ENCODE measurements at places on chromosomes 4 and X.

GRCh38 chrX:18793601-18794089 lies 86.2 kb downstream of the PPEF1 start:
- DNase-seq, result no peak

- no peak for DNase-seq
Observed at GRCh38 chr4:155402941-155403340, 26.2 kb upstream of the MAP9 start.

DNA sequence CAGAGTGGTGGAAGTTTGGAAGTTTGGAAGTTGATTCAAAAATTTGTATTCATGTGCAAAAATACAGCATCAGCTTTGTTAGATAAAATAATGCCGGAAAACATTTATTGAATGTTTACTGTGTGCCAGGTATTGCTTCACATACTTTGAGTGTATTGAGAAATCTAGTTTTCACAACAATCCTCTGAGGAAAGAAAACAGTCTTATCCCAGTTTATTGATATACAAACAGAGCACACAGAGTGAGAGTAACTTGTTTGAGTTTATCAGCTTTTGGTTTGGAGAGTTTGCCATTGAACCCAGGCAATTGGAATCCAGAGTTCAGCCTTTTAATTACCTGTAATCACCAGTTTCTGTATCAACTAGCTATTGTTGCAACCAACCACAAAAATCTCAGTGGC lies 127.2 kb upstream of the RPS6KA3 start:
- no peak for DNase-seq

DNA sequence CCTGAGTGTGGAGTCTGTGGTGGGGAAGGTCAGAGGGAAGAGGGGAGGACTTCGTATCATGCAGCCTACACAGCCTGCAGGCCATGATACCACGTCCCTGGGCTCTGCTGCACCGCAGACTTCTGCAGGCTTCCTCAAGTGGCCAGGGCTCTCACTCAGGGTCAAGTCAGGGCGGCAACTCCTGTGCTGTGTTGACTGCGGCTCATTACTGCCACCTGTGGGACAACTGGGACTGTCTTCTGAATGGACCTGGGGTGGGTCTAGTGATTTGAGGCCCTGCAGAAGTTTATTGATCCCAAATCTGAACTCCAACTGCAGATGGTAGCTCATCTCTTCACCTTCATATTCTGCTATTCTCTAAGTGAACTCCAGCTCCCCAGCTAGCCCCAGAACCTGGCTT lies 167.1 kb downstream of the NSUN7 start:
- DNase-seq, result no peak

GRCh38 chrX:129698150-129698549 lies 40.6 kb upstream of the XPNPEP2 start:
- peak; percentile 53 for DNase-seq

GRCh38 chr4:102734116-102734515 lies 26.7 kb downstream of the MANBA start:
- no peak for DNase-seq

DNA sequence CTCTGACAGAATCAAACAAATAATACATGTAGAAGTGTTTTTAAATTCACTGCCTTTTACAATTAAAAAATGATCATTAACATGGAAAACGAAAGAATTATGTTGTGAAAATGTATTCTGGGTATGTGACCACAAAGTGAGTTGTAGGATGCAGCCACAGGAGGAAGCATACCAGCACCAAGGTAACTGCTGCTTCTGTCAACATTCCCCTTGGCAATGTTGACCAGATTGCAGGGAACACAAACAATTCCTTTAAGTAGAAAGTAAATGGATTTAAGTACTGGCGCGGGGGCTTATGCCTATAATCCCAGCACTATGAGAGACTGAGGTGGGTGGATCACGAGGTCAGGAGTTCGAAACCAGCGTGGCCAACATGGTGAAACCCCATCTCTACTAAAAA lies 1877.9 kb upstream of the PCDH7 start:
- DNase-seq, result peak; percentile 50

DNA sequence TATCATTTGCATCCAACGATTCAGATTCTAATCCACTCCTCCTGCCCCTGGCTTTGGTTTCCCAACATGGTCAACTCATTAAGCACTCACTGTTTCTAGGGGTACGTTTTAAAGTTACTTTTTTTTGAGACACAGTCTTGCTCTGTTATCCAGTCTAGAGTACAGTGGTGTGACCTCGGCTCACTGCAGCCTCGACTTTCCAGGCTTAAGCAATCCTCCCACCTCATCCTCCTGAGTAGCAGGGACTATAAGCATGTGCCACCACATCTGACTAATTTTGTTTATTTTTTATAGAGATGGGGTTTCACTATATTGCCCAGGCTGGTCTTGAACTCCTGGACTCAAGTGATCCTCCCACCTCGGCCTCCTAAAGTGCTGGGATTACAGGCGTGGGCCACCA lies 48.9 kb downstream of the TMEM156 start:
- no peak for DNase-seq

- no peak for DNase-seq
Observed at GRCh38 chrX:41559235-41560052, 112.3 kb downstream of the NYX start.

DNA sequence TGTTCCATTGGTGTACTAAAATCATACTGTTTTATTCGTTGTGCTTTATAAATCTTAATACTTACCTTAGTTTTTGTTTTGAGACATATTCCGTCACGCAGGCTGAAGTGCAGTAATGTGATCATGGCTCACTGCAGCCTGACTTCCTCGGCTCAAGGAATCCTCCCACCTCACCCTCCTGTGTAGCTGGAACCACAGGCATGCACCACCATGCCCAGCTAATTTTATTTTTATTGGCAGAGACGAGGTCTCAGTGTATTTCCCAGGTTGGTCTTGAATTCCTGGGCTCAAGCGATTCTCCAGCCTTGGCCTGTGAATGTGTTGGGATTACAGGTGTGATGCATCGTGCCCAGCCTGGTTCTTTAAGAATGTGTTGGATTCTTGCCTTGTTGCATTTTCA lies 24.4 kb upstream of the DCK start:
- DNase-seq, result no peak

DNA sequence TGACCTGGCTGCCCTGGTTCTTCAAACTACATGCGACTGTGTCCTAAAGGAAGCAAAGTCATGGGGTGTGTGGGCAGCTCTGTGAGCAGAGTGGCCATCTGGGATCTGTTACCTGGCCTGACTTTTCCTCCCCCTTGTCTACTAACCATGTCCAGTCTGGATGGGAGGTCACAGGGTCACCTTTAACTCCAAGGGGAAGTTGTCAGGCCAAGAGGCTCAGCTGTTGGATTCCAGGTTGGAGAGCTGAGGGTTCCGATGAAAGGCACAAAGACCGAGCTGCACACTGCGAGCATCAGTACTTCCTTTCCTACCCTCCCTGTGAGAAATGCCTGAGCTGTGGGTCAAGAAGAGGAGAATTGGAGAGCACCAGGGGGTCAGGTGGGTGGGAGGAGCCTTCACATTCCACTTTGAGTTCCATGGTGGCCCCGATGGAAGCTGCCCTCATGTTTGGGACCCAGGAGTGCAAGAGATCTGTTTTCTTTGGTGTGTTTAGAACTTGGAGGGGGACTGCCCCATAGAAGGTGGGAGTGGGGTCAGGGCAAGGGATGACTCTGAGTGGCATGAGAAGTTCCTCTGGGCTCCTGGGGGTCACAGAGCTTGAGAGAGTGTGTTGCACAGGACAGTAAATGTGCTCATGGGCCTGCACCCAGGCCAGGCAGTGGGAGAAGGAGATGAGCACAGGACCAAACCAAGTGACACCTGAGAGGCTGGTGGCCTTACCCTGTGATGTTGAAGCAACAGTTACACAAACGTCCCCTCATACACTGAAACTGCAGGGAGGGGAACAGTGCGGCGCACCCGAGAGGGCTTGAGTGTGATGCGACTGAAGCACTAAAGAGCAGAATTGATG lies 36.2 kb downstream of the RGS12 start:
- DNase-seq, result no peak

DNA sequence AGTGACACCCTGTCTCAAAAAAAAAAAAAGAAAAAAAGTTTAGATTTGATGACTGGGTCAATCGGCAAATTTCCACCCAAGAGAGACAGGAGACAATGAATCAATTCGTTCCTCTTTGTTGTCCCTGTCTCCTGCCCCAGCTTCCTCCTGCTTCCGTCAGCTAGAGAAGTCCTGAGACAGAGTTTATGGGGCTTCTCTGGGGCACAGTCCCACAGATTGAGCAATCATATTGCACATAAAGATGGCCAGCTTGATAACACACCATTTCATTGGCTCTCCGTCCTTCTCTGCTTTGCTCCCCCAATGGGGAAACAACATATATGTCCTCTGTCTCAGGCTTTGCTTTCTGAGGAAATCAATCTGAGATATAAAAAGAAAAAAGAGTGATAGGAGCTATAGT lies 78.4 kb upstream of the FUNDC1 start:
- peak; percentile 46 for DNase-seq

DNA sequence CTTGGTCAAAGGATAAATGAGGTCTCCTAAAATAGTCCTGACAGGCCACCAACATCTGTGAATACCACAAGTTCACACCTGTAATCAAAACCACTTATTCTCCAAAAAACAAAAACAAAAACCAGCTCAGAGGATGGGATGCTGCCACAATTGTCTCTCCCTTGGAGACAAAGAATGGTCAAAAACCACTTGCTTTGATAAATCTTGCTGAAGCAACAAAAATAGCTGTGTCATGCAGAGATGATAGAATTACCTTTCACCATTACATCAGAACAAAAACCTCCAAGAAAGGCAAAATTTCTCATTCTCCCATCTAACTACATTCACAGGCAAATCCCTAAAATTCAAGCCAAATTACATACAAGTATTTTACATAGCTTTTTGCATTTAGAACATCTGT lies 180.4 kb downstream of the MAML3 start:
- no peak for DNase-seq

GRCh38 chrX:154490021-154490413 lies 412 bp downstream of the SLC10A3 start:
- no peak for DNase-seq

GRCh38 chr4:8336412-8337075 lies 67.0 kb downstream of the HTRA3 start:
- DNase-seq, result no peak

DNA sequence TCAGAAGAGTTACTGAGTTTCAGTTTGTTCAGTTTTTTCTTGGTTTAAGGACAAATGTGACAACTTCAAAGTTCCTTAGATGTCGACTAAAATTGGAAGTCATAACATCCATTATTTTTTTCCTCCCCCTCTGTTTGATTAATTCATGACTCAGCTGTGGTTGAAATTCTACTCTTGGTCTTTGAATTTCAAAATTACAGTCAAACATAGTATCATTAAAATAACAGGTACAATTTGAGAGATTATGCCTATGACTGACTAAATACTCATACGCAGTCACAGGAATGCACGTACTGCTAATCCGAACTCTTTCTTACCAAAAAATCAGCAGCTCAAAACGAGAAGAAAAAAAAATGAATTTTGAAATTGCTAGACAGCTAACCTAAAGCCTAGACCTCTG lies 1434.8 kb downstream of the RAPGEF2 start:
- DNase-seq, result no peak

DNA sequence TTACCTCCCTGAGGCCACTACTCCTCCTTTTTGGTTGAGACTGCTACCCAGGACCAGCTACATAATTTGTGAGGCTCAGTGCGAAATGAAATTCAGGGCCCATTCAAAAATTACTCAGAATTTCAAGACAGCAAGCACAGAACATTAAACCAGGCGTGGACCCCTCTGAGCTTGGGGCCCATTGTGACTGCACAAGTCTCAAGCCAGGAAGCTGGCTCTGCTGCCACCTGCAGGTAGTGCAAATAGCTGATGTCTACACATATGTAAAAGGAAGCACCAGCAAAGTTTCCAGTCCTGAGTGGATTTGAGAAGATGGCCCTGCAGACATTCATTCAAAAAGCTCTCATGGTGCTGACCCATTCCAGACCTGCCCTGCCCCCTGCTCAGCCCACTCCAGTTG lies 213.4 kb upstream of the LNX1 start:
- DNase-seq, result peak; percentile 4

- no peak for DNase-seq
Observed at GRCh38 chr4:151864068-151864467, 103.3 kb upstream of the GATB start.

DNA sequence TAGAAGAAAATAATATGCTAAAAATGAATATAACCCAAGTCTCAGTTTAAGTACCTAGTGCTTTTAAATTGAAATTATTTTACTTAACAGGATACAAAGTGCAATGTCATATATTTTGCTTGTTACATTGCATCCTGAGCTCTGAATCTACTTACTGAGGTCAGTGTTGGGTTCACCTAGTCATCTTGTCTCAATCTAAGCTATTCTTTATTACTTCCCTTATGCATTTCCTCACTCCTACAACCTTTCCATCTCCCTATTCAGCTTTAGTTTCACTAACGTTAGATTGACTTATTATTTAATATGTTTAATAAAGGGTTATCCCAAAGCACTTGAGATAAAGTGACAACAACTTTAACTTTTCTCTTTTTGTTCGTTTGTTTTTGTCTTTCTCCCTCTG lies 483.7 kb downstream of the FSTL5 start:
- DNase-seq, result no peak

DNA sequence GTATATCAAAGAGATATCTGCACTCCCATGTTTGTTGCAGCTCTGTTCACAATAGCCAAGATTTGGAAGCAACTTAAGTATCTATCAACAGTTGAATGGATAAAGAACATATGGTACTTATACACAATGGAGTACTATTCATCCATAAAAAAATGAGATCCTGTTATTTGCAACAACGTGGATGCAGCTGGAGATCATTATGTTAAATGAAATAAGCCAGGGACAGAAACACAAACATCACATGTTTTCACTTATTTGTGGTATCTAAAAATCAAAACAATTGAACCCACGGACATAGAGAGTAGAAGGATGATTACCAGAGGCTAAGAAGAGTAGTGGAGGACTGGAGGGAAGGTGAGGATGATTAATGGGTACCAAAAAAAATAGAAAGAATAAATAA lies 14.2 kb downstream of the IQCM start:
- DNase-seq, result no peak

- DNase-seq, result no peak
Observed at GRCh38 chrX:37607243-37607642, 35.8 kb downstream of the LANCL3 start.

GRCh38 chr4:89519771-89520320 lies 212.2 kb upstream of the GPRIN3 start:
- DNase-seq, result no peak

GRCh38 chr4:104938624-104939023 lies 208.1 kb upstream of the TET2 start:
- DNase-seq, result no peak

DNA sequence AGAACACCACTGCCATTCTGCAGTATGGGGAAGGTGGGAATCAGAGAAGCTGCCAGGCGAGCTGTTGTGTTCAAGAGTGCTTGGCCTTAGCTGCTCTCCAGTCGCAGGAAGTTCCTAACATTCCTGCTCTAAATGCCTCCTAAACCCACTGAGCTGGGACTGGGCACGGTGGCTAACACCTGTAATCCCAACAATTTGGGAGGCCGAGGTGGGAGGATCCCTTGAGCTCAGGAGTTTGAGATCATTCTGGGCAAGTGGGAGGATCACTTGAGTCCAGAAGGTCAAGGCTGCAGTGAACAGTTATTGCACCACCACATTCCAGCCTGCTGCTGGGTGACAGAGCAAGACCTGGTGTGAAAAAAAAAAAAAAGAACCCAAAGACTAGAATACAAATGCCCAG lies 690.3 kb upstream of the FAM241A start:
- no peak for DNase-seq
